ENCODE measurements at places on chromosomes 5 and 9.

DNA sequence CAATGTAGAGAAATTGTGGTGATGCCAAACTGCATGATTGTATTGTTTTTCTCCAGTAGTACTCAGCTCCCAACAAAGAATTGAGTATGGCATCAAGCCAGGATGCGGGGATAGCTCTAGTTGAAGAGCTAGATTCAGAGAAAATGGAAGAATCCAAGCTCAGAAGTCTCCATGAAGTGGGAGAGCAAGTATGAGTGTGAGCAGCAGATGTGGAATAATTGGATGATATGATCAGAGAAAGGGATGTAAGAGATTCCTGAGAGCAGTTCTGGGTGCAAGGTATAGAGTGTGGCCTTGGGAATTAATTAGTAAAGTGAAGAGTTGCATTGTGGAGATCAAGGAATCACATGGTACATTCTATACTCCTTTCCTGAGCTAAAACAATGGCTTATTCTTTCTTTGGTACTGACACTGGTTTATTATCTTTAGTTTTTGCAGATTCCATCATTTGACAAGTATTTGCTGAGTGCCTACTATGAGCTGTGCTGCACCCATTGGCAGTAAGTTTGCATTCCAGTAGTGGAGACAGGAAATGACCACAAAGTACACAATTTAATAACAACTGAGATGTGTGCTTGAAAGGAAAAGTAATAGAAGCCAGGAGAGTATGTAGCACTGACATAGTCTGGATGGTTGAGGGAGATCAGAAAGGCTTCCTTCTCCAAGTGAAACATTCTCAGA lies 177.1 kb downstream of the CPLANE1 start:
- no peak for DNase-seq

DNA sequence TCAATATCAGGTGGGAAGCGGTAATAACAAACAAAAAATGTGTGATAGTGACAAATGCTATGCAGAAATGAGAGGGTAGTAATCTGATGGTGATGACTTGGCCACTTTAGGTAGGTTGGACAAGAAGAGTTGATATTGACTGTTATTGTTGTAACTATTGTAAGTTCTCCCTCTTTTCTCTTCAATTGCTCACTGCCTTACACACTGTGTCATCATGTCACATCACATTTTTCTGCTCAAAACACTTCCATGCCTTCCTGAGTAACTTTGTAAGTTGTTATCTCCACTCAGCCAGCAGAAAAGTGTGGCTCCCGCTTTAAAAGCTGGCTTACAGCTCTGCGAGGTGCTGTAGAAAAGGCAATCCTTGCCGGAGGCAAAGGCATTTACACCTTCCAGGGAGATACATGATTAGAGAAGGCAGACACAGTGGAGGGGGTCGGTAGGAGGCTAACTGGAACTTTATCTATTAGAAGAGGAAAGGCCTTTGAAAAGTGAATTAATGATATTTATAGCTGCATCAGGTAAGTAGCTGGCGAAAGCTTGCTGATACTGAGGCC lies 85.2 kb upstream of the CLINT1 start:
- DNase-seq: no peak

DNA sequence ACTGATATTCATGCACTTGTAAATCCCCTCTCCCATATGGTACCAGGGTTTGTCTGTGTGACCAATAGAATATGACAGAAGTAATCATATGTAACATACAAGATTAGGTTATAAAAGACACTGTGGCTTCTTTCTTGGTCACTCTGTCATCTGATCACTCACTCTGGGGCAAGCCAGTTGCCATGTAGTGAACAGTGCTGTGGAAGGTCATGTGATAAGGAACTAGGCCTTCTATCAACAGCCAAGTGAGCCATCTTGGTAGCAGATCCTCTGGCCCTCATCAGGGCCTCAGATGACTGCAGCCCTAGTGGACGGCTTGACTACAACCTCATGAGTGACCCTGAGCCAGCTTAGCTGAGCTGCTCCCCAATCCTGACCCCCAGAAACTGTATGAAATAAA lies 30.0 kb upstream of the MATR3 start:
- no peak for DNase-seq

DNA sequence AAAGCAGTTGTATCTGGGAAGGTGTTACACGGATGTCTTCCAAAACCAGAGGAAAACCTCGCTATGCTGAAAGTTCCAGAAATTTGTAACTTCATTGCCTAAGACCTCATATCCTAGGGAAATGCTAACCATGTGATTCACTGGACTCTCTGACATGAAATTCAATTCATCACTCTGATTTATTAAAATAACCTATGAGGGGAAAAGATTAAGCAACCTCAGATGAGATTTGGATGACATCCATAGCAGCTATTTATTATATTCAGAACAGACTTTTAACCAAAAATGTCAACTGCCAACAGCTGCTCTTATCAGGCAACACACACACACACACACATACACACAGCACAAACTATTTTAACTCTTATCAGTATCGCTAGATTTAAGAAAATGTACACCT lies 1006.4 kb upstream of the CTNND2 start:
- DNase-seq: no peak
